Subcutaneous adipose tissue (tissue), 4 donors: ENCODE measurements at places on chromosomes 6 and 20. TPM values are rescaled to one million over a fixed set of nuclear protein-coding genes. Genes with fewer than 3 reads are reported as not detected.

Gene HMGCLL1
- 2.8 TPM for total RNA-seq

Gene HDGFL1
- not detected for total RNA-seq

Gene METTL24
- 0.88 TPM for total RNA-seq

Gene LZTS3
- total RNA-seq: 7.9 TPM

Gene COMMD7
- total RNA-seq: 28.9 TPM

Gene MLN
- not detected for total RNA-seq

Gene DNMT3B
- 0.22 TPM for total RNA-seq

Gene OR12D3
- total RNA-seq: not detected

Gene C6orf58
- total RNA-seq: not detected

Gene KCNB1
- total RNA-seq: 24.5 TPM

Gene IYD
- total RNA-seq: not detected

Gene TPD52L1
- total RNA-seq: 70.6 TPM

Gene PI3
- total RNA-seq: not detected

Gene MEI4
- 0.16 TPM for total RNA-seq

Gene NUS1
- total RNA-seq: 30.8 TPM

Gene DEFB124
- total RNA-seq: not detected

Gene LHFPL5
- not detected for total RNA-seq

Gene C6orf132
- 5.3 TPM for total RNA-seq

Gene HS3ST5
- total RNA-seq: not detected

Gene SRSF12
- total RNA-seq: not detected

Gene B3GAT2
- not detected for total RNA-seq

Gene COX4I2
- not detected for total RNA-seq

Gene CD24
- total RNA-seq: 0.51 TPM

Gene INSM1
- not detected for total RNA-seq

Gene NMBR
- not detected for total RNA-seq

Gene LRRN4
- total RNA-seq: 2.0 TPM

Gene CLPSL2
- total RNA-seq: not detected

Gene ABHD12
- 36.5 TPM for total RNA-seq

Gene KIAA0408
- total RNA-seq: 45.4 TPM

Gene SDCBP2
- total RNA-seq: 3.5 TPM

Gene TBX18
- total RNA-seq: 21.9 TPM

Gene ABCC10
- total RNA-seq: 7.0 TPM

Gene SLC22A23
- 15.5 TPM for total RNA-seq

Gene TTBK1
- total RNA-seq: not detected

Gene CFB
- 33.1 TPM for total RNA-seq

Gene PRPH2
- 0.57 TPM for total RNA-seq

Gene PACRG
- not detected for total RNA-seq

Gene TREM2
- 27.7 TPM for total RNA-seq

Gene NKAIN4
- not detected for total RNA-seq

Gene NKAPL
- 1.5 TPM for total RNA-seq
